ENCODE measurements at places on chromosomes 2 and 18.

DNA sequence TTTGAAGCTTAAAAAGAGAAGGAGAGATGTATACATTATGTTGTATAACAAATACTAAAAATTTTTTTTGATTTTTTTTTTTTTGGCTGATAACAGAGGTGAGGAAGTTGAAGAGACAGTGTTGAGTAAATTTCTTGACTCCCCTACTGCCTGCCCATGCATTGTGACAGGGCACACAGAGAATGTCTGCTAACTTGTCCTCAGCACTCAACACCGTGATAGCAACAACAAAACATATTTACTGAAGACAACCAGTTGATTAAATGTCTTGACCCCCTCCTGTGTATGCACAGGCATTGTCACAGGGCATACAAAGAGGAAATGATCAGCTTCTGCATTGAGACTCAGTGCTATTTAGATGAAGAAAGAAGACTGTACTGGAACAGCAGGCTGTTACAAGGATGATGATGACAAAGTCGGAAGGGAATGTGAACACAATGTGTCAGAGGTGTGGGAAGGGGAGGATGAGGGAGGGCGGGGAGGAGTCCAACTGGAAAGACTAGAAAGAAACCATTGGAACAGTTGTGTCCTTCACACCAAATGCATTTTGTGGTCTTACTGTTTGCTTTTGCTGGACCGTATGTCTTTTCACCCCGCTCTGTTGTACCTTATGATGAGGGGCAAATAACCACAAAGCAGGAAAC, 89.5 kb downstream of the CERS6 start:
- no peak for DNase-seq

- DNase-seq: no peak
Measured at GRCh38 chr2:233006648-233007047, 6.4 kb downstream of the NGEF start.

GRCh38 chr2:86420913-86421312, 20.3 kb upstream of the KDM3A start:
- no peak for DNase-seq

DNA sequence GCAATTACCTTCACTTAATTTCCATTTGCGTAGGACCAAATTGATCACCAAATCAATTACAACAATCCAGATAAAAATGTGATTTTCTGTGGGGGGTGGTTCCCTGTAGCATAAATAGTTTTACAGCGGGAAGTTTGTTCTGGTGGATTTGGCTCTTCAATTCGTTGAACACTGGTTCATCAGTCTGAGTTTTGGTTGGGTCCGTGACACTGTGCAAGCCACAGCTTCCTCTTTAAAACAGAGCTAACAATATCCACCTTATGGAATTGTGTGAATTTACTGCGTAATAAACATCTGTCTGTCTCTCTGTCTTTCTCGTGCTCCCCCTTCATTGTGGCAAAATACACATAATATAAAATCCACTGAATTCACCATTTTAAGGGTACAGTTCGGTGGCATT, 310.8 kb downstream of the TGIF1 start:
- DNase-seq: no peak

DNA sequence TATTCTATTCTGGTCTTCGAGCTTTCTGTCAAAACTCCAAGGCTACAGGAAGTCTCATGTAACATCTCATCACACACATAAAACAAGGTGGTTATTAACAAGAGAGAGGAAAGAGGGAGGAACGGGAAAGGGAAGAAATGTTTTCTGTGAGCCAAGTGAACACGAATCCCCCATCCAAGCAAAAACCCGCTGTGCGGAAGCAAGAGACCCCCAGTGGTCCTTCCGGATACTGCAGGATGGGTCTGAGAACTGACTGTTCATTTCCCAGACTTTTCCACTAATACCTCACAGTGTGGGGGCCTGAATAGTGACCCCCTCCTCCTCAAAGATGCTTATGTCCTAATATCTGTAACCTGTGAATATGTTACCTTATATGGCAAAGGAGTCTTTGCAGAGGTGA, 19.0 kb upstream of the DIPK1C start:
- DNase-seq: no peak

DNA sequence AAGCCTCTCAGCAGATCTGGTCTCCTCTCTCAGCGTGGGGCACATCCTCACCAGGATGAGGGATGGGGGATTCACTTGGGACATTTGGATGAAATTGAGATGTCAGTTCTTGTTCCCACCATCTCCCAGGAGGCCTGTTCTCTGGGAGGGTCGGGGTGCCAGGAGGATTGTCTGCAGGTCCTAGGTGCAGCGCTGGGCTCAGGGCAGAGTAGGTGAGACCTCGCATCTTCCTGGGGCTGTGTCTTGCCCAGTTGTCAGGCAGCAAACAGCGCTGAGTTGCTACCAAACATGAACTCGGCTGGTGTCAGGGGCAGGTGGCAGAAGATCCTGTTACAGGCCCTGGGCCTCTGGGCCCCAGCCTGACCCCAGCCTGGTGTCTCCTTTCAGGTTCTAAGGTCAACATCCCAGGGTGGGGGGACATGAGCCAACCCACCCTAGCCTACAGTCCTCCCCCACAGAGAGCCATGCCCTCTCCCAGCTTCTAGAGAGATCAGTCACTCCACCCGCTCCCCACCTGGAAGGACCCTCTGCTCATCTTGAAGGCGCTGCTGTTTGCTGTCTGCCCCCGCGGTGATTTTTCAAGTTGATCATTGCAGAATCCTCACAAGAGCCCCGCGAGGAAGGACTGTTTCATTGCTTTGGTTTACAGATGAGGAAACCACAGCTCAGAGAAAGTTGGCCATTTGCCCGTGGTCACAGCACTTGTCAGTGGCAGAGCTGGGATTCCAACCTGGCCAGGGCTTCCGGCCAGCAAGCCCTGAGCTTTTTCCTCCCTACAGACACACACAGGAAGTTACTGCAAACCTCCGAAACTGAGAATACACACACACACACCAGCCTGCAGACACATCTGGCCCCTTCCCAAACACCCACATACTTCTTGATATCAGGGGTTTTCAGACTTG, 83.9 kb downstream of the STPG4 start:
- no peak for DNase-seq

- DNase-seq: no peak
Measured at GRCh38 chr2:45843136-45843535, 191.7 kb downstream of the PRKCE start.

DNA sequence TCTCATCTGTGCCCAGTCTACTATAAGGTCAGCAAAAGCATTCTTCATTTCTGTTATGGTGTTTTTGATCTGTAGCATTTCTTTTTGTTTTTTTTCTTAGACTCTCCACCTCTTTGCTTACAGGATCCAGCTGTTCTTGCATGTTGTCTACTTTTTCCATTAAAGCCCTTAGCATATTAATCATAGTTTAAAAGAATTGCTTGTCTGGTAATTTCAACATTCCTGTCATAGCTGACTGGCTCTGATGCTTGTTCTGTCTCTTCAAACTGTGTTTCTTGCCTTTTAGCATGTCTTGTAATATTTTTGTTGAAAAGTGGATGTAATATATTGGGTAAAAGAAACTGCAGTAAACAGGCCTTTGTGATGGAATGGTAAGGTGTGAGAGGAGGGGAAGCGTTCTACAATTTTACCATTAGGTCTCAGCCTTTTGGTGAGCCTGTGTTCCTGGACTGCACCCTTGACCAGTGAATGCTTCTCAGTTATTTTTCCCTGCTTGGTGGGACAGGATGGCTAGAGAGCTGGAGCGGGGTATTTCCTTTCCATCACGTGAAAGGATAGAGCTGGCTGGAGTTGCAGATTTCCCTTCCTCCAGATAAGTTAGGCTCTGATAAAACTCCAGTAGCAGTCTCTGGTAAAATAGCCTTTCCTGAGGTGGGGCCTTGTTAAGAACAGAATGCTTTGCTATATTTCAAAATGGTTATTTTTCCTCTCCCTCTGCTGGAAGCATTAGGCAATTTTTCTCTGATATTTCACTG, 65.4 kb downstream of the PLA2R1 start:
- DNase-seq: no peak

DNA sequence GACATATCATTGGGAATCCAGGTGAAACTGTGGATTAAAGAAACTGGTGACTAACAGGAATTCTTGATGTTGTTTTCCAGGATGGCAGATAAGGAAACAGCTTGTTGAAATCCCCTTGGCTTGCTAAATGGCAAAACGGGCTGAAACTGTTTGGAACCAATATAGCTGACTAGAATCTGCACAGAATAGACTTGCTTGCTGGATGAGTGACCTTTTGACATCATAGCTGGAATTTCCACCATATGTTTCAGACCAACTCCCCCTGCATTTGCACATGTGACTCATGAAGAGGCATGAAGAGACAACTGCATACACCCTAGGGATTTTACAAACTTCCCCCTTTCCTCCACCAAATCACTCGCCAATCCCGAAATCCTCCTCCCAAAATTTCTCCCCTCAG, 87.7 kb upstream of the LYPD1 start:
- DNase-seq: no peak

- no peak for DNase-seq
Measured at GRCh38 chr2:150472511-150472899, 15.0 kb downstream of the RND3 start.

DNA sequence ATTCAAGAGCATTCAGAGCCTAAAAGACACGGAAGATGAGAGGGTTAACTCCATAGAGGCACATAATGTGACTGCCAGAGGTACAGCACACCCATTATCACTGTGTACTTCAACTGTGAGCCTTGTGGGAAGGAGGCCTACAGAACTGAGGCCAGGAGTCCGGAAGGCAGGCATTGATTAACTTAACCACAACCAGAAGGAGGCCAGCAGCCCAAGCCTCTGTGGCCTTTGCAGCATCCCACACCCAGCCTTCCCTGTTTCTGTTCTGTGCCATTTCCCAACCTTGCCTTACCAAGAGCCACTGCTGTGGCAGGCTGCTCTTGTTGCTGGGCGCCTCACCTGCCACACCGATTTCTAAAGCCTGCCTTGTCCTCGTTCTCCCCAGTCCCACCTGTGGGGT, 27.2 kb downstream of the SIGLEC15 start:
- no peak for DNase-seq

DNA sequence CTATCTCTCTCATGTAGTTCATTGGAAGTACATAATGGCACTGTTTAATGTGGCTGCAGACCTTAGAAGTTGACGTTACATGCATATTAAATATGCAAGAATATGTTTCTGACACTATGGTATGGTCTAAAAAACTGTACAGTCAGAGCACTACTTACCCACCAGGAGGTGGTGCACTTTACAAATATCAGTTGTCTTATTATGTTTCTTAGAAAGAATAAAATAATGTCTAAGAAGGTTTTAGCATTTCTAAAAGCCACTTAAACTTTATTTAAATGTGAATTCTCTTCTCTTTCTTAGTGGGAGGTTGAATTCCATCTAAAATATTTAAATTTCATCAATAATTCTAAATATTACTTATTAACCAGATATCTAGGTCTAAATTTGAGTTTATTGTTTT, 4.3 kb downstream of the TMEFF2 start:
- peak; percentile 19 for DNase-seq

- DNase-seq: no peak
Measured at GRCh38 chr2:63058144-63058920, 7.7 kb downstream of the OTX1 start.

DNA sequence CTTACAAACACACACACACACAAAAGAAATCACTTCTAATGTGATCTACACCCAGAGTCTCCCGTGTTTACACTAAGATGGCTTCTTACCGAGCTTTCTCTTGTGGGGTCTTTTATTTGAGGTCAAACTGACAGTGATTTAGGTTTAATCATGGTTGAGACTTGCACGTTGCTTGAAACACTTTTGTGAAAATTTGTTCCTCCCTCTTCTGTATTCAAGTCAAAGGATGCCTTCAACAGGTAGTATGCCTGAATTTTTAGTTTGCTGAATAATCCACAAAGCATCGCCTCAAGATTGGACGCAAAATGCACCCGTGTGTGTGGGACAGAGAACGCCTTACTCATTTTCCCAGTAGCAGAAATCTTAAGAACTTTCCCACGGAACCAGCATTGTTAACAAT, 4.0 kb upstream of the ZNF516 start:
- no peak for DNase-seq

- DNase-seq: no peak
Measured at GRCh38 chr18:25074925-25075324, 277.0 kb downstream of the ZNF521 start.

DNA sequence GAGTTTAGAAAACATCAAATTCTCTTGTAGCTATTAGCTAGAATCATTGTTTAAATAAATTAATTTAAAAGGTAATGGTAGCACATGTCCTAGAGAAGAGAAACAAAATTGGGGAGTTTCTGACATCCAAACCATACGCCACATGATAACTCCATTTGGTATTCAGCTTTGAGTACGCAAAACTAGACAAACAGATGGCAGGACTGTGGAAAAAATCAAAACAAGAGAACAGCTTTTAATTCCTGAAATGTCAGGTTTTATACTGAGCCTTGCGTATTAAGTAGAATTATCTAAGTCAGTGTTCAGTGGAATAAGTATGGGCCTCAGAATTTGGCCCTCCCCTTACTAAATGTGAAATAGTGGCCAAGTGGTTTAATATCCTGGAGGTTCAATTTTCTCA, 82.4 kb upstream of the PDE1A start:
- DNase-seq: no peak

DNA sequence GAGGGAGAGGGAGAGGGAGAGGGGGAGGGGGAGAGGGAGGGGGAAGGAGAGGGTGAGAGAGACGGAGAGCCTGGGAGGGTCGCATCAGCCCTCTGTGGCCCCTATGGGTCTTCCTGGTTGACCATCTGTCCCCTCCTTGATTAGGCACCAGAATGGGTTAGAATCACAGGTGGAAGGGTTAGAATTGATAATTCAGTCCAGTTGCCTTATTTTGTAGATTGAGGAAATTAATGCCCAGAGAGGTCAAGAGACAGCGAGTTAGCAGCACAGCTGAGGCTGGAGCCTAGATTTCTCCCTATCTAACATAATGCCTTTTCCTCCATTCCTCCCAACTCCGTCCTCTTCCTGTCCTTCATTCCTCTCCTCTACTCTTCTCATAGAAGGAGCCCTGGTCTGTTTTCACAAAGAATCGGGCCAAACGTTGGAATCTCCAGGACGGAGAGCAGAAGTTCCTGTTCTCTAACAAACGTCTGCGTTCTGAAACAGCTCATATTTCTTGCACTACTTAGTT, 338 bp upstream of the THUMPD2 start:
- no peak for DNase-seq

DNA sequence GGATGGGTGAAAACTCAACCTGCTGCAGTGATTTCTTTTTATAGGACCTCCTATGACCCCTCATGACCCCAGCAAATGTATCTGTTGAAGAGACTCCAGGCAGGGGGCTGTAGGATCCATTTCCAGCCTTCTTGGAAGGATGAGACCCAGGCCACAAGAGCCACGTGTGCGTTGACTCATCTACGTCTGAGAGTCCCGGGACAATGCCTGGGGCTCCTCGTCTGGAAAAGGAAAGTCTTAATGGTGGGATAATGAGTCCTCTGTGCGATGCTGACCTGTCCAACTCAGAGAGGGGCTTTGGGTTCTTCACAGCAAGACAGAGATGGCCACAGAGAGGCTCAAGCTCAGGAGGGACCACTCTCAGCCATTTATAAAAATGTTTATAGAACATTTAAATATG, 80.8 kb downstream of the SMIM21 start:
- DNase-seq: no peak

- no peak for DNase-seq
Measured at GRCh38 chr2:144596073-144596871, 76.4 kb upstream of the ZEB2 start.

- no peak for DNase-seq
Measured at GRCh38 chr2:234703258-234703657, 206.4 kb upstream of the ARL4C start.

Data from muscle of arm (tissue), 14 donors.